ENCODE measurements at places on chromosomes 5 and 9.
A peak's percentile ranks its signal among the peaks of the same experiment; 100 is the strongest.

DNA sequence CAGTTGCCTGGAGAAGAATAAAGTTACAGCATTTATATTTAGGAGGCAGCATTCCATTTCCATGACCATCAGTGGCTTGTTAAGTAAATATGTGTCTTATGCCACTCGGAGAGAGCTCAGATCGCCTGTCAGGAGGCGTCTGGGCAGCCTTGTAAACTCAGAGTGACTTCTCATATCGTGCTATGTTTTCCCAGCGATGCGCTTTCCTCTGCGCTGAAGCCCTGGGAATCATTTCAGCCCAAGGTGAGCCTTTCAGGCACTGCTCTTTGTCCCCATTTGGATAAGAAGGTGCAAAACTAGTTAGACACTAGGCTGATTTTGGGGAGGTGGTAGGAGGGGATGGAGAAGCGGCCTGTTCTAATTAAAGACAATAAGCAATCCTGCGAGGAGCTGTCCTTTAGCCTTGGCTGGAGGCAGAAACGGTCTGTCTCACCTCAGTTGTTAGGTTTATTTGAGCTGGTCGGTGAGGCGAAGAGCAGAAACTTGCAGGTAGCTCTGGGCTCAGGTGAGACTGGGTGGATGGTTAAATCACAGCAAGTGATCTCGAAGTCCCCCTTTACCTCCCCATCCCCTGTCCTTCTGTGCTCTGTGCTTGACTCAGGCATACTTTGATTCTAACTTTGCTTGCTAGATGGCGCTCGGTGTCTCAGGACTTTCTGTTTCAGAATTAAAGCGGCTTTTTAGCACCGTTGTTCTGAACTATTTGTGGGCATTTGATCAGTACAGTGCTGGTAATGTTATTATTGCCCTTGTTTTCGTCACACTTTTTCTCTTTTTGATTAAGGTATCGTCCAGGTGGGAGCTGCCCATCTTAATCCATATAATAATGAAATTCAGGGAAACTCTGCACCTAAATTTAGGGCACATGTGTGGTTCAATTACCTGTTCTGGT, 24.6 kb downstream of the NR2F1 start:
- peak; percentile 66 for DNase-seq

- DNase-seq, result no peak
These were observed 1537.6 kb upstream of the CDH9 start for GRCh38 chr5:28576022-28576421.

GRCh38 chr5:127856292-127856691, 153.1 kb downstream of the CCDC192 start:
- DNase-seq, result no peak

- DNase-seq, result no peak
These were observed 96.2 kb downstream of the RXRA start for GRCh38 chr9:134422301-134423090.

DNA sequence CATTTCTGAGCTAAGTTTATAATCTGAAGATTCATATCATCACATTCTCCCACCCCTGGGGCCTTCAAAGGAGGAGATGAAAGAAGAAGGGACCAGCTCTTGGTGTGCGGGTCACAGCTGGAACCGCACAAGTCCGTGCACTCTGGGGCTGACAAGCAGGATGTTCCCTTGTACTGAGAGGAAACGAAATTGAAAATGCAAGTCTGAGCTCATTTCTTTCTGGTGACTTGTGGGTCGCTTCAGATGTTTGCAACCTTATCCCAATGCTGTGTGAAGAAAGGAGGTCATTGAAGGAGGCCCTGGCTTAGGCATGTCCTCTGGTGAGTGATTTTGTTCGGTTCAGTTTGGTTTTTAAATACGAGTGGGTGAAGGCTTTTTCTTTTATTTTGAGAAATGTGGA, 59.6 kb downstream of the C9orf152 start:
- no peak for DNase-seq

DNA sequence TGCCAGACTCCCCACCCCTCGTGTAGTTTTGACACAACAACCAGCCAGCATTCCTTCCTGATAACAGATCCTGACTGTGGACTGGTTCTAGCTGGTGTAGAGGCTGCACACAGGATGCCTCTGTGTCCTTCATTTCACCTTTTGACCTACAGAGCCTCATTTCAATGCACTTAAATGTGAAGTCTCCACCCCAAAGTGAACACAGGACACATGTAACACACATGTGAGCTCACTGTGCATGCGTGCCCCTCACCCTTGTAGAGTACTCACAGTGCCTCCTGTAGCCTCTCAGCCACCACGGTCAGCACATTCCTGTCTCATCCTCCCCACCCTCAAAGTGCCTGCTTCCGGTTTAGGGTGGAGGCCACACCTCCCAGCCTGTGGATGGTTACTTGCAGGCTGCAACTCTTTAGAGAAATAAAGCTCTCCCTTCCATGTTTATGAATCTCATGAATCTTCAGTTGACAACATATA, 11.6 kb upstream of the NKD2 start:
- no peak for DNase-seq

- DNase-seq, result peak; percentile 69
These were observed 74.3 kb upstream of the SSBP2 start for GRCh38 chr5:81825237-81825636.

- no peak for DNase-seq
These were observed 29.2 kb upstream of the GZMA start for GRCh38 chr5:55073211-55073610.

DNA sequence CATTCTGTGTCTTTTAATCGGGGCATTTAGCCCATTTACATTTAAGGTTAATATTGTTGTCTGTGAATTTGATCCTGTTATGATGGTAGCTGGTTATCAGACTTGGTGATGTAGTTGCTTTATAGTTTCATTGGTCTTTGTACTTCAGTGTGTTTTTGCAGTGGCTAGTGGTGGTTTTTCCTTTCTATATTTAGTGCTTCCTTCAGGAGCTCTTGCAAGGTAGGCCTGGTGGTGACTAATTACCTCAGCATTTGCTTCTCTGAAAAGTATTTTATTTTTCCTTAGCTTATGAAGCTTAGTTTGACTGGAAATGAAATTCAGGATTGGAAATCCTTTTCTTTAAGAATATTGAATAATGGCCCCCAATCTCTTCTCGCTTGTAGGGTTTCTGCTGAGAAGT, 156.9 kb downstream of the CNTLN start:
- no peak for DNase-seq

- DNase-seq, result no peak
These were observed 60.5 kb upstream of the CD180 start for GRCh38 chr5:67257077-67257476.

GRCh38 chr5:68661237-68661636, 432.6 kb upstream of the SLC30A5 start:
- peak; percentile 53 for DNase-seq

GRCh38 chr5:143924311-143924978, 112.5 kb downstream of the HMHB1 start:
- no peak for DNase-seq

GRCh38 chr5:93403141-93403928, 177.7 kb downstream of the NR2F1-AS1 start:
- no peak for DNase-seq

DNA sequence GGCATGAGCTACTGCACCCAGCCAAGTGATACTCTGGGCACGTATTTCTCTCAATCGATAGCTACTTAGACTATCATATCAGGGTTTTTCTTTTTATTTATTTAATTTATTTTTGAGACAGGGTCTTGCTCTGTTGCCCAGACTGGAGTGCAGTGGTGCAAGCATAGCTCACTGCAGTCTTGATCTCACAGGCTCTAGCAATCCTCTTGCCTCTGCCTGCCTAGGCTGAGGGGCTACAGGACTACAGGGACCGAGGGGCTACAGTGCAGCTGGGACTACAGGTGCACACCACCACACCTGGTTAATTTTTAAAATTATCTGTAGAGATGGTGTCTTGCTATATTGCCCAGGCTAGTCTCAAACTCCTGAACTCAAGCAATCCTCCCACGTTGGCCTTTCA, 20.3 kb upstream of the ANKHD1 start:
- no peak for DNase-seq

DNA sequence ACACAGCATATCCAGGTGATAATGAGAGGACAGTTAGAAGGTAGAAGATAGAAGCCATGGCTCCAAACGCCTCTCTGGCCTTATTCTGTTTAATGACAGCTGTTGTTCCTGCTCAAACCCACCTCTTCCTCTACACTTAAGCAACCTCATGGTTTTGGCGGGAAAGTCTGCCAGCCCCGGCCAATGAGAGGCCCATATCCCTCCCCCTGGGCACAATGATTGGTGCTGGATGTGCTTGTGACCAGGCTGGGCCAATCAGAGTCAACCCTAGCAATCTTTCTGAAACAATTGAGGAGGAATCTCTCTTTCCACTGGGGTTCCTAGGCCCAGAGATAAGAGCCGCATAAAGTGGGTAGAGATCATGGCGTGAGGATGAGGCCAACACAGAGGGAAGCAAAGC, 4.8 kb upstream of the GFI1B start:
- peak; percentile 66 for DNase-seq
